ENCODE measurements at places on chromosomes 6 and 20. TPM values are rescaled to one million over a fixed set of nuclear protein-coding genes. Genes with fewer than 3 reads are reported as not detected.
A peak's percentile ranks its signal among the peaks of the same experiment; 100 is the strongest.

DNA sequence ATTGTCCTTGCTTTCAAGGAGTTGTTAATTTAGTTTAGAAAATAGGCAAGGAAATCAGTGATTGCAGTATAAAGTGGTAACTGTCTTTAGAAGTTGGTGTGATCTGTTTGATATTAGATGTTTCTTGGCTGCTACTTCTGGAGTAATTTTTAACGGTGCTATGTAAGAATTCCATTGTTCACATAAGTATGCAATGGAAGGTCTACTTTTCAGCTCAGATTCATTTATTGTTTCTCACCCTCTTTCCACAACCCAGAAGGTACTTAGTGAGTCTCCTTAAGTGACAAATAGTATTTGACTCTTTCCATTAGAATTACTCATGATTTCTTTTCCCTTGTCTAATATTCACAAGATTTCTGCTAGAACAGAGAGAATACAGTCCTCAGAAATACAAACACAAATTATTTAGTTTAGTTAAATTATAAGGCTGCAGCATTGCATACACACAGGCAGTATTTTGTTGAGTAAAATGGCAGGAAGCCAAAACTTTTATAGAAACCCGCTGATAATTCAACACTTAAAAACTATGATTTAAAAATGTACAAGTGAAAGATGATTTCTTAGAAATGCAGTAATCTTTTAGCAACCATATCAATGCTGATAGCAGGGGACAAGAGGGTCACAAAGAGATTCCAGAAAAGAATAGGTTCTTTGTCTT is 554.3 kb downstream of the CD109 start:
- no peak for DNase-seq

- no peak for DNase-seq
These were observed 84.7 kb downstream of the UST start for GRCh38 chr6:148831531-148831930.

DNA sequence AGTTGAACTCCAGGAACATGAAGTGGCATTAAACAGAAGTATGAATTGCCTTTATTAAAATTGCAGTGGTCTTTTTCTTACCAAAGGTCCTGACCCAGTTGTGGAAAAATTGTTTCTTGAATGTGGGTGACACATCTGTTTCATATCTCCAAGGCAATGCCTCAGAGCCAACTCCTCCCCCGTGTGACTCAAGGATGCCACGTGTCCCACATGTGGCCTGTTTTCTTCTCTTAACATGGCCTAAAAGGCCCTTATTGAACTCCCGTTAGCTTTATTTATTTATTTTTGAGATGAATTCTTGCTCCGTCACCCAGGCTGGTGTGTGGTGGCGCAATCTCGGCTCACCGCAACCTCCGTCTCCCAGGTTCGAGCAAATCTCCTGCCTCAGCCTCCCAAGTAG is 128.4 kb upstream of the ESR1 start:
- DNase-seq = no peak

SLC22A2 gene
- total RNA-seq = 0.42 TPM

GRCh38 chr6:33577106-33577535 is 3.0 kb downstream of the BAK1 start:
- peak; percentile 40 for DNase-seq

- no peak for DNase-seq
These were observed 155.7 kb upstream of the JARID2 start for GRCh38 chr6:15090145-15090579.

DNA sequence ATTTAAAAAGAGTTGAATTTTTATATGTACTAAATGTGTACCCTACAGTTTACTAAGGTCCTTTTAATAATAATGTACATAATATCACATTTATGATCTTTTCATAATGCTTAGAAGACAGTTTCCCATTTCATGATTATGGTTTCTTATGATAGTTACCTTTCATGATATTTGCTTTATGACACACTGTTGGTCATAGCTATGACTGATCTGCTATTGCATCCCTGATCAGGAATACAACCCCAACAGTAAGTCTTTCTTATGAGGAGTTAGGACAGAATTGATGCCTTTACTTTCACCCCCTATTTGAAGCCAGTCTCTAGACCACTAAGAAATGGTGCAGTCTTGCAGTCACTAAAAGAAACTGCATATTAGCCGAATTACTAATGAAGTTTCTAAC is 31.0 kb downstream of the LCA5 start:
- DNase-seq = no peak

GRCh38 chr6:29553268-29554057 is 6.1 kb downstream of the UBD start:
- peak; percentile 88 for DNase-seq

- peak; percentile 61 for DNase-seq
These were observed 125.4 kb downstream of the PXDC1 start for GRCh38 chr6:3625980-3626563.

GRCh38 chr6:144340541-144341371 is 55.6 kb downstream of the UTRN start:
- DNase-seq = no peak

GRCh38 chr20:37670351-37670791 is 23.5 kb upstream of the CTNNBL1 start:
- DNase-seq = peak; percentile 33

HLA-DQA1 gene
- not detected for total RNA-seq

BMP2 gene
- 13.0 TPM for total RNA-seq

TSHZ2 gene
- total RNA-seq = 0.07 TPM

DNA sequence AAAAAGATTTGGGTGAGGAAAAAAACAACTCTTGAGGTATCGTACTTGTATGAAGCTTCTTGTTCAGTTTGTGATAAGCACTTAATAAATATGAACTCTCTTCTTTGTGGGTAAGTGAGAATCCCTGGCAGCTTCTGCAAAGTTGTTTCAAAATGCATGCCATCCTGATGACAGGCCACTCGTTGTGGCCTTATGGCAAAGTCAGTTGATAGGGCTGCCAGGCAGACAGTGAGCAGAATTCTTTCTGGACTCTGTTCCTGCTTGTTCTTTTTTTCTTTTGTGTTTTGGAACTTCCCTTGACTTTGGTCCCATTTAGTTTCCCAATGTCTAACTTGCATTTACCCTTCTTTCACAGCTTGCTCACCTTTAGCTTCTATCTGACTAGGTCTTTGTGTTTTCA is 983.5 kb upstream of the FLRT3 start:
- no peak for DNase-seq

DNA sequence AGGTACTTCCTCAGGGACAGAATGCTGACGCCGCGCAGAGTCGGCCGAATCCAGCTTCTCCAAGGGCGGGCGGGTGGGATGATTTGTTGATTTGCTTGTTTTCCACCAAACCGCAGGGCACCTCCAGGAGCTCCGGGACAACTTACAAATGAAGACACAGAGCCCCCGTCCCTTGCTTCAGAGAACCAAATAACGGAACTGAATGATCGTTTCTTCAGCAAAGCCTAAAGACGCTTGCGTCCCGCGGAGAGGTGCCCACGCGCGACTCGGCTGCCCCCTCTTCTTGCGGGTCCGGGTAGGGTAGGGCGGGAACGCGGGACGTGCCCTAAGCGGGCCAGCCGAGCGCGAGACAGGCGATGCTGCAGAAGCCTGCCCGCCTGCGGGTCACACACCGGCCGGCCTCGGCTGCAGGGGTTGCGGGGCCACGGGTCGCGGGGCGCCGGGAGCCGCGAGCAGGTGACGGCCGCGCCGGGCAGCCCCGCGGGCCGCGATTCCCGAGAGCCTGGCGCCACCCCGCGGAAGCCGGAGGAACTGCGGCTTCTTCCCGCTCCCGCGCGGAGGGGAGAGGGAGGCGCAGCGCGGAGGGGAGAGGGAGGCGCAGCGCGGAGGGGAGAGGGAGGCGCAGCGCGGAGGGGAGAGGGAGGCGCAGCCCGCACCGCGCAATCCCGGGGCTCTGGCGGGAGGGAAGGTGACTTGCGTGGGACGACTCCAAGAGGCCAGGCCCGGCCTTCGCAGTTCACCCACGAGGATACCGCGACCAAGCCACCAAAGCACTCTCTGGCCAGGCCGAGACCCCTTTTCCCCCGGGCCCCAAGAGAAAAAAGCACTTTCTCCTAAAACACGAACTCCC is 7.7 kb upstream of the FOXF2 start:
- peak; percentile 91 for DNase-seq
